ENCODE measurements at places on chromosomes 1 and 21. TPM values are rescaled to one million over a fixed set of nuclear protein-coding genes. Genes with fewer than 3 reads are reported as not detected.

DNA sequence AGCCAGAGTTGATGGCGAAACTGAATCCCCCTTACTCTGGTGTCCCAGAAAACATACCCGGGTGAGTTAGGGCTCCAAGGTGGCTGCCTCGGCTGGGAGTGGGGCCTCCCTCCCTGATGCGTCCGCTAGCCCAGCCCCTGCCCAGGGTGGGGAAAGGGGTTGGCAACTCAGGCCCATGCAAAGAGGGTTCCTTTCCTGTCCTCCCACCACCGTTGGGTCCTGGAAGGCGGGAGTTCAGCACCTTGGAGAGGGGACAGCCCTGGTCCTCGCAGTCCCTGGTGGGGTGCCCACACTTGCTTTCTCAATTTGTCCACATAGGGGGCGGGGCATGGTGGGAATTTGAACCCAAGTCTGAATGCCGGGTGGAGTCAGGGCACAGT lies 6.1 kb downstream of the SRM start:
- peak; percentile 69 for DNase-seq
- H3K36me3 ChIP-seq: peaks cover 19% of the 10 kb centered on the region
- no peak overlapping the region for H3K27ac ChIP-seq
- H3K4me3 ChIP-seq: no peak overlapping the region
- H3K4me1 ChIP-seq: peaks cover 32% of the 10 kb centered on the region

GRCh38 chr1:212067787-212068186 lies 32.2 kb downstream of the DTL start:
- H3K36me3 ChIP-seq: peaks cover 61% of the 10 kb centered on the region
- H3K27ac ChIP-seq: no peak overlapping the region
- DNase-seq: no peak
- no peak overlapping the region for H3K4me3 ChIP-seq
- no peaks in the 10 kb centered on the region for H3K27me3 ChIP-seq

IL12RB2 gene
- not detected for total RNA-seq

MAP3K7CL gene
- total RNA-seq: 34.8 TPM

ADAMTS4 gene
- total RNA-seq: 0.15 TPM

BSND gene
- not detected for total RNA-seq

LCE1F gene
- not detected for total RNA-seq

GRCh38 chr1:42259059-42259738 lies 75.8 kb downstream of the FOXJ3 start:
- H3K36me3 ChIP-seq: peaks cover 26% of the 10 kb centered on the region
- H3K27me3 ChIP-seq: no peaks in the 10 kb centered on the region
- H3K4me3 ChIP-seq: no peak overlapping the region
- H3K27ac ChIP-seq: no peak overlapping the region
- no peak for DNase-seq

DNA sequence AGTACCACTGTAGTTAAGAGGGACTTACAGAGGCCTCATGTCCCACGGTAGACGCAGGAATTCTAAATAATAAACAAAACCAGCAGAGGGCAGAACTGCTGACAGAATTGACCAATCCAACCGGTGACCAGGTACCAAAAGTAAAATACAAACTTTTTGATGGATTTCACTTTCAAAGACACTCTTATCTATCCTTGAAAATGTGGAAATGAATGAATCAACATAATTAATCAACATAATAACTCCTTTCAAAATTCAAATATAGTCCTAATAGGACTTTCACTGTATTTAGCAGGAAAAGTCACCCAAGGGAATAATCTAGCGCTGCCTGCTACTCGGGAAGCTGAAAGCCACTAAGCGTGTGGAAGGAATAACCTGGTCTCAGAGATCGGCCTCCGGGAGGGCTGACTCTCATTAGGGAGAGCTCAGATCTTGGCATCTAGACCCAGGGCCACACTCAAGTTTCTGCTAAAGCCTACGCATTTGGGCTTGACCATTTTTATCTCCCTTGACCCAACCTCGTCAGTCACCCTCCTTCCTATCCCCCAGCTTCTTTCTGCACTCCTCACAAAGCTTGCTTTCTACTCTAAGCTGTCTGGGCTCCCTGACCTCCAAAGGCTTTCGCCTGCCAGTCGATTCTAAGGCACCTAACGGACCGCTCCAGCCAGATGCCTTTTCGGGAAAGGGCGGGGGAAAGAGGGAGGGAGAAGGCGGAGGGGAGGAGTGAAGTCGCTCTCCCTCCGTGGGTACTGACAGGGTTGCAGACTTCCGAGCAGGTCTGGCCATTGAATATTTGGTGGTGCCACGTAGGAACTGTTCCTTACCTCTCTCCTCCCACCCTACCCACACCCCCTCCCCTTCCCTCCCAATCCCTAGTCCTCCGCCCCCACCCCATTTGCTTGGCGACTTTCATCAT lies 1.6 kb downstream of the COL11A1 start:
- no peak overlapping the region for H3K27ac ChIP-seq
- H3K4me1 ChIP-seq: no peaks in the 10 kb centered on the region
- H3K27me3 ChIP-seq: no peaks in the 10 kb centered on the region
- peak; percentile 57 for DNase-seq

- H3K4me3 ChIP-seq: no peak overlapping the region
- peak; percentile 49 for DNase-seq
- H3K36me3 ChIP-seq: no peaks in the 10 kb centered on the region
- no peaks in the 10 kb centered on the region for H3K27me3 ChIP-seq
These were observed 16.6 kb downstream of the SLC1A7 start for GRCh38 chr1:53125623-53126360.

KRTAP20-4 gene
- total RNA-seq: not detected

DNA sequence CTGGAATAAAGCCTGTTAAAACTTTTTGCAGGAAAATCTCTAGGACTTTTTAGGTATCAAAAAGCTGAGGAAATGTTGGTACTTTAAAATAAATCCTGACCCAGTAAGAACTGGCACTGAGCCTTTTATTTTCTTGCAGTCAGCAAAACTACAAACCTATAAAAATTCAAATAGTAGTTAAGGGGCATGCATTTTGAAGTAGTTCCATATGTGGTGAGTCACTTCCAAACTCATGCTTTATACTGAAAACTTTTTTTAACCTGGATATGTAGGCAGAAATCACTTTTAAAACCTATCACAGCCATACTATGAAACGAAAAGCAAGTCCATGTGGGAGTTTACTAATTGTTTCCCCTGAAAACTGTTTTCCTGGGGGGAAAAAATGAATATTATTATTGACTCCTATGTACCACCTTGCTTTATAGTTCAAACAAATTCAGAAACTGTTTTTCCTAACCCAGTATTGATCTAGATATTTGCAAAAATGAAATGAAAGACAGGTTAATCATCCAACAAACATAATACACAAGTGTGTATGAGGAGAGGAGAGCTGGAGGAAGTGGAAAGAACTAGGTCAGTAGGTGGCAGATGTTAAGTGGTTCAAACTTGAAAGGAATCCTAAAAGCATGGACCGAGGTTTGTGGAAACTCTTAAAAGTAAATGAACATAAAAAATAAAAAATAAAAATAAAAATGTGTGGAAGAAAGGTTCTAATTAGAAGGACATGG lies 30.5 kb downstream of the NRIP1 start:
- H3K27me3 ChIP-seq: no peaks in the 10 kb centered on the region
- H3K4me1 ChIP-seq: no peaks in the 10 kb centered on the region
- no peaks in the 10 kb centered on the region for H3K36me3 ChIP-seq
- DNase-seq: no peak
- H3K27ac ChIP-seq: no peak overlapping the region
- H3K4me3 ChIP-seq: no peak overlapping the region

- H3K27me3 ChIP-seq: no peaks in the 10 kb centered on the region
- peaks cover 9% of the 10 kb centered on the region for H3K4me1 ChIP-seq
- no peak for DNase-seq
- H3K27ac ChIP-seq: no peak overlapping the region
- H3K36me3 ChIP-seq: no peaks in the 10 kb centered on the region
- no peak overlapping the region for H3K4me3 ChIP-seq
These were observed 17.4 kb downstream of the NDUFS5 start for GRCh38 chr1:39043513-39043912.

DNA sequence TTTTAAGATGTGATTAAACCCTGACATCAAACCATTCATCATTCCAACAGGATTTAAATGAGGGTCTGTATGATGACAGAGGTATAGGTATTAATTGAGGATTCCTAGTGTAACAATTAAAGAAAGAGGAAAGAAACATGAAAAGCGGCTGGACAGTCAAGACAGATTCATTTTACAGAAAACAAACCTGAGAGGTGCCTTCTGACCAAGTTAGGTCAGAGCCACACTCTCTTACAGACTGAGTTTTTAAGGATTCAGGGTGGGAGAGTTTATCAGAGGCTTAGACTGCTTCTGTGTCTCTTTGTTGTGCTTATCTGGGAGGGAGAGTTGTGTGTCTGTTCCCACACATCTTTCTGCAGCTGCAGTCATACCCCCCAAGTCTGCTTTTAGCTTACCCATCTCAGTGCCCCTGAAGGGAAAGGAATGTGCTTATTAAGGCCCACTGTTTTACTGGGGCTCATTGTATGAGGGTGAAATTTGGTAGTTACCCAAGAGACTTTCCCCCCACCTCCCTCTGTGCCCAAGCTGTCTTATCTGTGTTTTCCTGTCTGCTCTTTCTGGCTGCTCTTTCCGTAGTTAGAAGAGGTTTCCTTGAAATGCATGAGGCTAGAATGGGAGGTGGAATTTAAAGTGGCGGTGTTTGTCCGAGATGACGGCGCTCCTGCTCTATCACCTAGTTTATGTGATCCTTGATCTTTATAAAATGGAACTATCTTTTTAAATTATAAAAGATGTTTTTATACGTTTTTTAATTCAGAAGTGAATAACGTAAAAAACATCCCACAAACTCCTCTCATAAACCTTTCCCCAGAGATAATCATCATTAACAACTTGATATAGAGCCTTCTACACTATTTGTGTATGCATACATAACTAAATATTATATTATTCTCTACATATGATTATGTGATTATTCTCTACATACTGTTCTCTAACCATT lies 96.0 kb upstream of the TNFSF4 start:
- no peaks in the 10 kb centered on the region for H3K4me1 ChIP-seq
- 0 out of 2 replicates have a peak, but pooled peaks cover 2% of the 10 kb centered on the region for H3K27me3 ChIP-seq
- H3K4me3 ChIP-seq: no peak overlapping the region
- DNase-seq: no peak
- no peaks in the 10 kb centered on the region for H3K36me3 ChIP-seq

AIRE gene
- total RNA-seq: not detected

- H3K4me1 ChIP-seq: no peaks in the 10 kb centered on the region
- DNase-seq: peak; percentile 84
- H3K27me3 ChIP-seq: no peaks in the 10 kb centered on the region
- no peaks in the 10 kb centered on the region for H3K36me3 ChIP-seq
- H3K4me3 ChIP-seq: no peak overlapping the region
- no peak overlapping the region for H3K27ac ChIP-seq
These were observed 127.8 kb downstream of the GABPA start for GRCh38 chr21:25862596-25862995.

- H3K4me1 ChIP-seq: no peaks in the 10 kb centered on the region
- H3K27ac ChIP-seq: no peak overlapping the region
- no peaks in the 10 kb centered on the region for H3K36me3 ChIP-seq
- no peak for DNase-seq
- no peak overlapping the region for H3K4me3 ChIP-seq
These were observed 189.0 kb downstream of the LYPLAL1 start for GRCh38 chr1:219362702-219363101.

GRCh38 chr1:91450260-91450659 lies 45.6 kb upstream of the HFM1 start:
- H3K4me3 ChIP-seq: no peak overlapping the region
- no peak overlapping the region for H3K27ac ChIP-seq
- H3K36me3 ChIP-seq: no peaks in the 10 kb centered on the region
- H3K4me1 ChIP-seq: no peaks in the 10 kb centered on the region
- DNase-seq: no peak
- H3K27me3 ChIP-seq: no peaks in the 10 kb centered on the region

DNA sequence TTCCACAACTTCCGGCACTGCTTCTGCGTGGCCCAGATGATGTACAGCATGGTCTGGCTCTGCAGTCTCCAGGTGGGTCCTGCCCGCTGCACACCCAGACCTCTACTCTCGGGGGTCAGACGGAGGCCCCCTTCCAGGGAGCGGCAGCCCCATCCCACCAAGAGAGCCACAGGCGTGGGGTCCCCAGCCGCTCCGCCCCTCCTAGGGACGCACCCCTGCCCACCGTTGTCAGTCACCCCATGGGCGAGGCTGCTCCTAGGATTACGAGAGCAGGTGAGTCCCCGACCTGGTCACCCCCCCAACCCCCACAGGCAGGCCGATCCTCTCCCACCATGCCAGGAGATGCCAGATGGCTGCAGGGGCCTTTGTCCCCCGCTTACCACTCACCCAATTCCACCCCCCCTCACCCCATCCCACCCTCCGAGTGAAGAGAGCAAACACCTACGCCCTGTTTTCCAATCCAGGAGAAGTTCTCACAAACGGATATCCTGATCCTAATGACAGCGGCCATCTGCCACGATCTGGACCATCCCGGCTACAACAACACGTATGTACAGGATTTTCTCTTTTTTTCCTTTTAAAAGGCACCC lies 107.0 kb downstream of the PDE9A start:
- no peak for DNase-seq
- H3K4me1 ChIP-seq: no peaks in the 10 kb centered on the region
- no peaks in the 10 kb centered on the region for H3K27me3 ChIP-seq
- no peaks in the 10 kb centered on the region for H3K36me3 ChIP-seq
- H3K4me3 ChIP-seq: no peak overlapping the region
- no peak overlapping the region for H3K27ac ChIP-seq

GRCh38 chr1:63264161-63264560 lies 58.2 kb upstream of the FOXD3 start:
- H3K4me1 ChIP-seq: no peaks in the 10 kb centered on the region

DNA sequence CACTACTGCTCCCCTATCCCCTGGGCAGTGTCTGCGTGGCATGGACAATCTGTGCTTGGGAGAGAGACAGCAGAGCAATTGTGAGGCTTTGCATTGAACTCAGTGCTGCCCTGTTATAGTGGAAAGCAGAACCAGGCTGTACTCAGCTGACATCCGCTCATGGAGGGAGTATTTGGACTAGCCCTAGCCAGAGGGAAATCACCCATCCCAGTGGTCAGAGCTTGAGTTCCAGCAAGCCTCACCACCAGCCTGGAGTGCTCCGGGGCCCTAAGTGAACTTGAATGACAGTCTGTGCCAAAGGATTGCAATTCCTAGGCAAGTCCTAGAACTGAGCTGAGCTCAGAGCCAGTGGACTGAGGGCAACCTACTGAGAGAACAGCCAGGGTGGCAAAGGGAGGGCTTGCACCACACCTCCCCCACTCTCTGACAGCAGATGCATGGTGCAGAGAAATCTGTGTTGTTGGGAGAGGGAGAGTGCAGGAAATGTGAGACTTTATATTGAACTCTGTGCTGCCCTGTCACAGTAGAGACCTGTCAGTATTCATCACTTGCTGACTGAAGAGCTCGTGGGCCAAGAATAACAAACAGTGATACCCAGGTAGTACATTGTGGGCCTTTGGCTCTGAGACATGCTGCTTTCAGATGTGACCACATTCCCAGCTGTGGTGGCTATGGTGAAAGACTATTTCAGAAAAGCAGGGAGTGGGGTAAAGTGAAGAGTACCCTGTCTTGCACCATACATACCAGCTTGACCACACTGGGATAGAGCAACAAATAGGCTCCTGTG lies 107.7 kb upstream of the SLC5A9 start:
- H3K4me1 ChIP-seq: no peaks in the 10 kb centered on the region
- no peak for DNase-seq
- H3K27me3 ChIP-seq: no peaks in the 10 kb centered on the region

SLC25A33 gene
- 19.7 TPM for total RNA-seq

SV2A gene
- not detected for total RNA-seq
